ENCODE measurements at places on chromosomes 4 and X.
A peak's percentile ranks its signal among the peaks of the same experiment; 100 is the strongest.

GRCh38 chr4:172707622-172708021, 461.0 kb upstream of the GALNT7 start:
- peak; percentile 27 for DNase-seq

DNA sequence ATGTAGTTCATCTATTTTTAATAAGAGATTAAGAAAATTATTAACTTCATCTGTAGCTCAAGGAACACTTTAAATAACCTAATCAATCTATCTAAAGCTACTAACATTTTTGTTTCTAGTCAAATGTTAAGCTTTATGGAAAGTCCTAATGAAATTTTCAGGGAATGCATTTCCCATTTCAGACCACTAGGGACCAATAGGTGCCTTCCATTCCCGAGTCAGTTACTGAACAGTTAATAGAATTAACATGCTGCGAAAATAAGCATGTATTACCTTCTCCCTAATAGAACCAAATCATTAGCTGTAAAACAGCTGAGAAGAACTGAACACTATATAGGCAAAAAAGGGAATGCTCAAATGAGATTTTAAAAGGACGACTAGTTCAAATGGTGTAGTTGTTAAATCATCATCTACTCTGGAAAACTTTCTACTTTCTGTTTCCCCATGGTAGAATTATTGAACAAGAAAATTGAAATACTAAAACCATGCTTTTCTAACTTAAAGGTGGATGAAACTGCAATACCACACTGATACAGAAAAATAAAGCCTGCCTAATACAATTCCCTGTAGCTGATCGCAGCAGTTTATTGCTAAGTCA, 22.5 kb downstream of the STX18 start:
- DNase-seq: no peak

- DNase-seq: no peak
Measured at GRCh38 chrX:115038406-115038805, 21.0 kb upstream of the IL13RA2 start.

GRCh38 chr4:91758487-91758886, 545.3 kb upstream of the GRID2 start:
- DNase-seq: no peak

- no peak for DNase-seq
Measured at GRCh38 chr4:102404431-102404969, 59.2 kb upstream of the SLC39A8 start.

DNA sequence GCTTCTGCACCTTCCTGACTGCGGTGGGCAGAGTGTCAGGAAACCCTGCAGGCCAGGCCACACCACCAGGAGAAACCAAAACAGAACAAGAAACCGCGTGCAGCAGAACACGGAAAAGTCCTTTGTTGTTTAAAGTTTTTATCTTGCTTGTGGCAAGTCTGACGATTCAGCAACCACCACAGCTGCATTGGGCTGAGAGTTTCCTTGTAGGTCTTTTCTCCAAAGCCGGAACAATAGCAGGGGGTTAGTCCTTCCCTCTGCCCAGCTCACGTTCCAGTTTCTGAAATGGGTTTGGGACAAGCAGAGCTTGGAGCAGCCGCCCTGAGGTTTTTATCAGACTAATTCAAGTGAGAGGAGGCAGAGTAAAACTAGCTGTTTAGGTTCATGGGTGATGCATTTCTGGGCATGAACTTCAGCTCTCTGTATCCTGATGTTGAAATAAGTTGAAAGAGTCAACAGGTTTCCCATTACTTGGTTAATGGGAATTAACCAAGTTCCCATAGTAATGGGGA, 216.9 kb downstream of the PTTG2 start:
- no peak for DNase-seq

- no peak for DNase-seq
Measured at GRCh38 chr4:178899084-178899483, 1456.8 kb upstream of the AGA start.

GRCh38 chrX:13223868-13224567, 95.8 kb downstream of the ATXN3L start:
- DNase-seq: no peak

DNA sequence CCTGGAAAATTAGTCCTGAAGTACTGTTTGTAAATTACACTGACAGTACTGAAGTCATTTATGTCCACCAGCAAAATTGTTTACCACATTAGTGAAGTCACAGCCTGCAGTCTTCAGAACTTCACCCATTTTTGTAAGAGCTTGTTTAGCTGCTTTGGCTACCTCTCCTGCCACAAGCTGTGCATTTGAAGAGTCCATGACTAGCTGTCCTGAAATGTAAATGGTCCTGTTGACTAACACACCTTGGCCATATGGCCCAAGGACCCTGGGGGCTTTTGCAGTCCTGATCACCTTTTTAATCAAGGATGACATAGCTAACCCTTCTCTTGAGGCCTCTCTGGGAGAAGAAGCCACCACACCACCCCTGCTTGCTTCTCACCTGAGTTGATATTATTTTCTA, 21.4 kb upstream of the ZNF518B start:
- DNase-seq: no peak

- DNase-seq: no peak
Measured at GRCh38 chrX:10903523-10903922, 207.6 kb upstream of the HCCS start.

GRCh38 chrX:139112432-139112831, 400.9 kb upstream of the FGF13 start:
- no peak for DNase-seq
